D341Med (cell line): ENCODE measurements at places on chromosomes 5 and 9.

DNA sequence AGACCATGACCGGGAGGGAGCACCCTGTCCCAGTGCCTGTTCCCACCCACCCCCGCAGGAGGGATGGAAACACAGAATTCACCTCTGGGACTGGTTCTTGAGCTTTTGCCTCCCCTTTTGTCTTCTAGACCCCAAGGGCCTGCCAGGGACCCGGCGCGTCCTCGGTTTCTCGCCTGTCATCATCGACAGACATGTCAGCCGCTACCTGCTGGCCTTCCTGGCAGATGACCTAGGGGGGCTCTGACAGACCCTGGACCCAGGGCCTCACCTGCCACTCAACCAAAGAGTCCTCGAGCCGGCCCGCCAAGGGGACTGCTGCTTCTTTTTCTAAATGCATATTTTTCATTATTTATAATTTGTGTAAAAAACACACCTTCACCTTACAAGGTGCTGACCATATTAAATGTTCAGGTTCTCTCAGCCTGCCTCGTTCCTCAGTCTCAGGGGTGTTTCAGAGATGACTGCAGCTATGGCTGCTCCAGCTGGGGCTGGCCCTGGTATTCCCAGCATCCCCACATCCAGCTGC lies 16.9 kb downstream of the CARD19 start:
- DNase-seq = no peak

DNA sequence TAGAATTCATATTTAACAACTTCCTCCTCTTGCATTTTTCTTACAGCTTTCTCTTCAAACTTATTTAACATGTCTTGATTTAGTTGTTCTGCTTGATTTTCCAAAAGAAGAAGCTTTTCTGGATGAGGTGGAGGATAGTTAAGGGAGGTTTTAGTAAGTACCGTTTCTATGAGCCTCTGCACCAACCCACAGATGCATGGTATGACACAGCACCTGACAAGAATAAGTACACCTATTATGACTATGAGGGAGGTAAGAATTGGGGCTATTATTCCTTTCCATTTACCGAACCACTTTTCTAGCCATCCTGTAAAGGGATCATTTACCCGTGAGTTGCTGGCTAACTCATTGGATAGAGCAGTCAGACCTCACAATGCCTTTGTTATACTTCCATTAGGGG lies 2.5 kb upstream of the HMGCS1 start:
- no peak for DNase-seq

GRCh38 chr9:134366223-134367031 lies 40.2 kb downstream of the RXRA start:
- no peak for DNase-seq

GRCh38 chr5:141866096-141866495 lies 12.1 kb downstream of the PCDH1 start:
- DNase-seq = no peak

DNA sequence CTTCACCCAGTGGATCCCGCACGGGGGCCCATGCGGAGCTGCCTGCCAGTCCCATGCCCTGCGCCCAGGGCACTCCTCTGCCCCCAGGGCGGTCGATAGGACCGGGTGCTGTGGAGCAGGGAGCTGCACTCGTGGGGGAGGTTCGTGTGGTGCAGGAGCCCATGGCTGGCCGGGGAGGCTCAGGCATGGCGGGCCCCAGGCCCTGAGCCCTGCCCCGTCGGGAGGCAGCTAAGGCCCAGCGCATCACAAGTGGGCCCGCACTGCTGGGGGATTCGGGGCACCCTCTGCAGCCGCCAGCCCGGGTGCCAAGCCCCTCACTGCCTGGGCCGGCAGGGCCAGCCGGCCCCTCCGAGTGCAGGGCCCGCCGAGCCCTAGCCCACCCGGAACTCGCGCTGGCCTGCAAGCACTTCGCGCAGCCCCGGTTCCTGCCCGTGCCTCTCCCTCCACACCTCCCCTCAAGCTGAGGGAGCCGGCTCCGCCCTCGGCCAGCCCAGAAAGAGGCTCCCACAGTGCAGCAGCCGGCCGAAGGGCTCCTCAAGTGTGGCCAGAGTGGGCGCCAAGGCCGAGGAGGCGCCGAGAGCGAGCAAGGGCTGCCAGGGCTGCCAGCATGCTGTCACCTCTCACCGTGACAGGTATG lies 221.1 kb upstream of the RORB start:
- no peak for DNase-seq

GRCh38 chr9:123208626-123209174 lies 59.7 kb downstream of the STRBP start:
- no peak for DNase-seq

DNA sequence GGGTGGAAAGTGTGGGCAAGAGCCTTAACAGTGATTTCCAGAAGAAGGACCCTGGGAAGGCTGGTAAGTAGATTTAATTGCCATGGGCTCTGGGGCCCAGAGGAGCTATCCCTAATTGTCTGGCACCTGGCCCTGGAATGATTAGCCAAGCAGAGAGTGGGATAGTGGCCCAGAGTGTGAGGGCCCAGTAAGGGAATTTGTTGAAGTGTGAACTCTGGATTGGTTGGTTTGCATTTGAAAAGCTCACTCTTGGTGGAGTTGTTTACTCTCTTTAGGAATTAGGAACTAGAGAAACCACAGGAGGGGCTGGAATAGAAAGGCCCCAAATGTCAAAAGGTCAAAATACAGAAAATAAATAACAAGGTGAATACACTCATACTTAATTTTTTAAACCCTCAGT lies 207.1 kb downstream of the GABRG2 start:
- peak; percentile 12 for DNase-seq

GRCh38 chr5:148467958-148468357 lies 84.2 kb downstream of the FBXO38 start:
- DNase-seq = no peak

DNA sequence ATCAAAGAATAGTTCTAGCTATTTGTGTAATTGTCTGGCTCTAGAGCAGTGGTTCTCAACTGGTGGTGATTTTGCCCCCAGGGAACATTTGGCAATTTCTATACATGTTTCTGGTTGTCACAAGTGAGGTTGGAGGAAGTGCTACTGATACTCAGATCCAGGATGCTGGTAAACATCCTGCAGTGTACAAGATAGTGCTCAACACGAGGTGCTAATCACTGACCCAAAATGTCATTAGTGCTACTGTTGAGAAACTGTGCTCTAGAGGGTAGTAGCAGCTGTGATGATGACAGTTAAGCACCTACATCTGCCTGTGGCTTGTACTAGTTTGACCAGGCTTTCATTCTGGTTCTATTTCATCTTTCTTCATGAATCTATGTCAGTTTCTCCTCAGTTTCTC lies 22.1 kb downstream of the LRRC19 start:
- DNase-seq = no peak
